Activated CD8-positive, alpha-beta memory T cell treated with anti-CD3 and anti-CD28 coated beads, Interleukin-2, amount 50 U/mL, for 48 hours (primary cell): ENCODE measurements at places on chromosomes 6 and 20.
A peak's percentile ranks its signal among the peaks of the same experiment; 100 is the strongest.

GRCh38 chr6:19690325-19691075 lies 146.7 kb upstream of the ID4 start:
- no peak for DNase-seq

DNA sequence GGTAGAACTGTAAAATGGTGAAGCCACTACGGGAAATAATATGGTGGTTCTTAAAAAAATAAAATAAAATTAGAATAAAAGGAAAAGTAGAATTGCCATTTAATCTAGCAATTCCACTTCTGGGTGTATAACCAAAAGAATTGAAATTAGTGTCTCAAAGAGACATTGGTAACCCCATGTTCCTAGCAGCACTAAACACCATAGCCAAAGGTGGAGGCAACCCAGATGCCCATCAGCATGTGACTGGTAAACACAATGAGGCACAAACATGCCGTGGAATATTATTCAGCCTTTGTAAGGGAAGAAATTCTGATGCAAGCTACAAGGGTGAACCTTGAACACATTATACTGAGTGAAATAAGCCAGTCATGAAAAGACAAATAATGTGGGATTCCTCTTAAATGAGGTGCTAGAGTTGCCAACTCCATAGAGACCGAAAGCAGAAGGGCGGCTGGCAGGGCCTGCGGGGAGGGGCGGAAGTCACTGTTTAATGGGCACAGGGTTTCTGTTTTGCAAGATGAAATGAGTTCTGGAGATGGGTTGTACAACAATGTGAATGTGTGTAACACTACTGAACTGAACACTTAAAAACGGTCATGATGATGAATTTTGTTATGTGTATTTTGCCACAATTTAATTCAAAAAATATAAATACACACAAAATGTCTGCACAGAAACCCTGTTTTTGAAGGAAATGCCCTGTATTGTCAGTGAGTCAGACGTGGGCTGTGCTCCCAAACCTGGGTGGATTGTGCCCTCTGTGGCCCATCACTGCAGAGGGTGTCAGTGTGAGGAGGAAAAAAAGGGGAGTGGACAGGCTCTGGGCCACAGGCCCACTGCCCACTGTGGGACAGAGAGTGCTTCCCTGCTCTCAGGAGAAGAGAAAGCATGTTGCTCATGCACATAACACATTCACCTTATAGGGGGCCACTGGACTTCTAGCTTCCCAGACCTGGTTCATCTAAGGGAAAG lies 49.6 kb upstream of the CD93 start:
- no peak for DNase-seq

DNA sequence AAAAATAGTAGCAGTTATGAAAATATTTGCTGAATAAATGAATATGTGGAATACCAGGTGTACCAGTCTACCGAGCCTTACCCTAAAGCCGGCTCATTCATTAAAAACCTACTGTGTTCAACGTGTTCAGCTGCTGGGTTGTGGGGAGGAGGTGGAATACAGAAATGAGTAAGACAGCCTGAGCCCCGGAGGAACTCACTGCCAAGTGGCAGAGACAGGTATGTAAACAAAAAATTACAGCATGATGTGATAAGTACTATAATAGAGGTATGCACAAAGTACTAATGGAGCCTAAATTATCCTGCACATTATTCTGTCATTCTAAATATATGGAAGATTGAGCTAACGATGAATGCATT lies 6.8 kb upstream of the ADTRP start:
- DNase-seq: no peak

DNA sequence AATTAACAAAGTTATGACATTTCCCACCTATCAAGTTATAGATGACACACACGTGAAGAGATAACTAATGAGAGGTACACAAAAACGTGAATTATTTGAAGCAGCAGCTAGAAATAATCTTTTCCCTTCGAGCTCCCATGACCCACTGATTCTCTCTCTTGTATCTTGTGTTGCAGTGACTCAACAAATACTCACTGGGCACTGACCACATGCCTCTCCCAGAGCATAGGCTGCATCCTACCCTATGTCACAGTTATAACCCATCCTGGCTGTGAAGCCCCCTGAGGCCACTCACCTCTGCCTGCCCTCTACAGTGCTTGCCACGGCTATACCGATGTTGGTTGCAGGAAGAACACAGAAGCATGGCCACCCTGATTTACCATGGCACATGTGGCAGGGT lies 91.8 kb downstream of the INSM1 start:
- DNase-seq: no peak

DNA sequence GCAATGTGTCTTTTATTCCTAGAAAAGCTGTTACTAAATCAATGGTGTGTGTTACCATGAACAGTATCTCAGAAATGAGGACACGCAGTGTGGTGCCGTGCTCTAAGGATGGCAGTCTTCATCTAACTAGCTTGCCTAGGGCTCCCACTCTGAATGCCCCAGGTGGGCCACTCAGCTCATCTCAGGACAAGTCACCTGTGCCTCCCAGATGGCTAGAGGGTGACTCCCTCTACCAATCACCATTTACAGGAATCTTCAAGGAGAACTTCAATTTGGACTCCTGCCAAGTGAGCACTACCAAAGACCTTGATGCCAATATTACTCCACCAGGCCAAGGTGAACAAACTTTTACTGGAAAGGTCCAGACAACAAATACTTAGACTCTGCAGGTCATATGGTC lies 202.8 kb upstream of the FOXQ1 start:
- no peak for DNase-seq

- DNase-seq: no peak
These were observed 13.4 kb downstream of the CST3 start for GRCh38 chr20:23624324-23624691.

DNA sequence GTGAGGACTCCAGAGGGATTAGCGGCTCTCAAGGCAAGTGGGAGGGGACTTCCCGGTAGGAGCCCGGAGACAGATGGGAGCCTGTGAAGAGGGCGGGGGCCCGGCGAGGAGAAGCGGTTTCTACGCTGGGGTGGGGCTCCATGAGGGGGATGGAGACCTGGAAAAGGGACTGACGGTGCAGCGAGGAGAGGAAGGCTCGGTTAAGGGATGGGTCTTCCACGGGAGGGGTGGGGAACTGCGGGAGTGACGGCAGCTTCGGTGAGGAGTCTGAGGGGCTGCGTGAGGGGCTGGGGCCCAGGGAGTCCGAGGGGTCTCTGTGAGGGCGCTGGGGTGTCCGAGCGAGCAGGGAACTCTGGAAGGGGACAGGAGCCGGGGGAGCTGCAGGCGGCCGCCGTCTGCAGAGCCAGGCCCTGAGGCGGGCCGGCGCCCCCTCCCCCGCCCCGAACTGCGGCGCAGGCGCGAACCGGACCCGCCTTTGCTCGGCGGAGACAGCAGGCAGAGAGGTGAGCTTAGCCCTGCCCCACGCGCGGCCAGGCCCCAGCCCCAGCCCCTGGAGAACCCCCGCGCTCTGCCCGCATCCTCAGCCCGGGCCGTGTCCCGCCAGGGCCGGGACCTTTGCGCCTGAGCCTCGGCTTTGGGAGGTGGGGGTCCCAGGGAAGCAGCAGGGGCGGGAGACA lies at the start of gene NRSN2:
TSS of gene NRSN2 (plus strand) at position 472 of the 677 bp plus-strand sequence. CDS start 2,533 bp downstream, outside the sequence.
- DNase-seq: peak; percentile 64
